ENCODE measurements at places on chromosomes 5 and 9.

DNA sequence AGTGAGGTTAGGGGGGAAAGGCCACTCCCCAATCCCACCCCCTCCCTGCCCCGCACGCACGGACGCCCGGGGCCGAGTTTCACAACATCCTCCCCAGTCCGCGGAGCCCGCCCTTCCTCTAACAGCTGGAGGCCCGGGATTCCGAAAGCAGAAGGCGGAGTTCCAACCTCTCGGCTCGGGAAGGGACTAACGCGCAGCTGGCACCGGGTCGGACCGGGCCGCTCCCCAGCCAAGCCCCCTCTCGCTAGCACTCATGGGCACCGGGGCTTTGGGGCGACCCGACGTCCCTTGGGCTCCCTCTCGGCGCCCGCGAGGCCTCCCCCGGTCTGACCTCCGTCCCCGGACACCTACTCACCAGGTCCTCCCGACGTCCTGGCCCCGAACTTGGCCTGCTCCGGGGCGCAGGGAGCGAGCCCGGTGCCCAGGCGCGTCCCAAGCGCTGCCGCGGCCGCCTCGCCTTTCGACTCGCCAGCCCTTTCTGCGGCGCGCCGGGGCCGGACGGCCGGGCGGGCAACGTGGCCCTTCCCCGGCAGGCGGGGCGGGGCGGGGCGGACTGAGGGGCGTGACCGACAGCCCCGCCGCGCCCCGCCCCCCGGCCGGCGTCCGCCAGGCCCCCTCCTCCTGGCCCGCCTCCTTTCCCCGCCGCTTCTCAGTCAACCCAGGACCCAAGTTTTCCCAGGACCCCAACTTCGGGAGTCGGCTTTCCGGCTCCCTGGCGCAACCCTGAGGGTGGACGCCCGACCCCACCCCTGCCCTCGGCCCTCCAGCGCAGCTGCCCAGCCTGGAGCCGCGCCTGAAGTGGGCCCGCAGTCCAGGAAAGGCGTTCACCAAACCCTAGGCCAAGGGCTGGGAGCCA is at the start of gene MGAT1:
TSS of gene MGAT1 (minus strand) at position 482 of the 856 bp plus-strand sequence. CDS start 9,835 bp downstream, outside the sequence.
- peak; percentile 90 for DNase-seq

DNA sequence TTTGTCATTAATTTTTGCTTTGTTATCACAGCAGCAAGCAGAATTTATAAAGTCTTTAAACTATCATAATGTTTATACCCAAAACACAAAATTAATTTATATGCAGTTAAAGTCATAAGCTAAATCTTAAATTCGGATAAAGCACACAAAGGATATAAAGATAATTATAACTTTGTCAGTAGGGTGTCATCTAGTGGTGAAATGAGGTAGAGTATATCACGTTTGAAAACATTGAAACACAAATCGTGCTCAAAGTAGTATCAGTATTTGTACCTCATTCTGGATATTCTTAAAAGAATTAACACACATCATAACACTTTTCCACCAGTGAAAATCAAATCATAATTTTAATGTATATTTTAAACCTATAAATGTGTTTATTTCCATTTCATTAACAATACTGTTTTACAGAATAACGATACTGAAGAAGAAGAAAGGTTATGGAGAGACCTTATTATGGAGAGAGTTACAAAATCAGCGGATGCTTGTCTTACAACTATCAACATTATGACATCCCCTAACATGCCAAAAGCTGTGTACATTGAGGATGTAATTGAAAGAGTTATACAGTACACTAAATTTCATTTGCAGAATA is 129.5 kb downstream of the NIPBL start:
- no peak for DNase-seq

DNA sequence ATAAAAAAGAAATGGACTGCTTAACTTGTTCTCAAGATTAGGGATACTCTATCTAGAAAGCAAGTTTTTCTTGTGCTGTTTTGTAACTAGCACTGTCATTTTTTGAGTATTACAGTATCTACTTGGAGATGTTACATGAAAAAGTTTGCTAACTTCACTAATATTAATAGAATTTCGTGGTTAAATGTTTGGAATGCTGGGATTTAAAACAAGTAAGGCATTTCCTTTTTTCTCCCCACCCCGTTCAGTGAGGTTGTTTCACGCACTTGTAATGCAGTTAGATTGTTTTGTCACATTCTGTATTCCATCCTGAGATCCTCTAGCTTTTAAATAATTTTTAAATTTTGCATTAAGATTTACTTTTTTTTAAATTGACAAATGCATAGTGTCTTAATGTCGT is 20.0 kb upstream of the TEK start:
- DNase-seq, result no peak

GRCh38 chr5:39580702-39581453 is 156.1 kb upstream of the DAB2 start:
- DNase-seq, result no peak

DNA sequence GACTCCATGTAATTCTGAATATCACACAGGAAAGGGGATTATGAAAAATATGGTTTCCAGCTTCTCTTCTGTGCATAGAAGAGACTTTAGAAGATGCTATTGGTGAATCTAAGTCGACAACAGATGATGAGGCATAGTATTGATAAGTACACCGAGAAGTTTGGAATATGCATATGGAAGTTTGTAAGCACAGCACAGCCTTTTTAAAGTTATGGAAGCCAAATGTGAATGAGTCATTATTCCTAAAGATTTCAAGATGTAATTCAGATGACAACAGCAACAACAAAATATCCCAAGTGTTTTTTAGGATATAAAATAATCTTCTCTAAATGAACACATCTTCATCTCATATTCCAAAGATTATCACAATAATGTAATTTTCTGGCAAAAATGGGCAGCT is 1723.3 kb downstream of the EFNA5 start:
- DNase-seq, result no peak

All from activated CD4-positive, alpha-beta T cell treated with anti-CD3 and anti-CD28 coated beads for 36 hours (primary cell).